Lung (tissue), 17 donors: ENCODE measurements at places on chromosomes 3 and 15. TPM values are rescaled to one million over a fixed set of nuclear protein-coding genes. Genes with fewer than 3 reads are reported as not detected.
A peak's percentile ranks its signal among the peaks of the same experiment; 100 is the strongest.

DNA sequence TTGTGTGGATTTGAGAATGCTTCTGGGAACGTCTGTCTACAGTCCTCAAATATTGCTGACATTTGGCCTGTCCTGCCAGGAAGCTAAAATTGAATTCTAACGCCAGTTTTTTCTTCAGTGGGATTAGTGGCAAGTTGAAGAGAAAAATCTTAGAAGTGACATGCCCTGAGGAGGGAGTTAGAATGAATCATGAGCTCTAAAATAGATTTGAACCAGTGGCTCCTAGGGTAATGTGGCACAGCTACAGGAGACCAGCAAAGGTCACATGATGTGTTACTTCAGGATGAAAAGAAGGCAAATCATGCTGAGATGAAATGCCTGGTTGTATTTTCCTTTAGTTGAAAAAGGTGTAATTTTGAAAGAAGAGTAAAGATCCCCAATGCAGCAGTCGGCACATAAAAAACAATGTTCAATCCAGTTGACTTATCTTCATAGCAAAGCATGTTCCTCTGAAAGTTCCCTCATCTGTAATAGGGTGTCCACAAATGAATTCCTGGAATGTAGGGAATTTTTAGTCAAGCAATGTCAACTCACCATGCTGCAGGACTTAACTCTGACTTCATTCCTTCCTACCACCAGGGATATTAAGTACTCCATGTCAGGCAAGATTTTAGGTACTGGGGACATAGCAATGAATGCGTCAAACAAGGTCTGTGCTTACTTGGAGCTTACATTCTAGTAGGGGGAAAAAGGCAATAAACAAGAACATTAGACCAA, 171.6 kb downstream of the CADPS start:
- DNase-seq, result no peak

The GHSR gene
- not detected for total RNA-seq

DNA sequence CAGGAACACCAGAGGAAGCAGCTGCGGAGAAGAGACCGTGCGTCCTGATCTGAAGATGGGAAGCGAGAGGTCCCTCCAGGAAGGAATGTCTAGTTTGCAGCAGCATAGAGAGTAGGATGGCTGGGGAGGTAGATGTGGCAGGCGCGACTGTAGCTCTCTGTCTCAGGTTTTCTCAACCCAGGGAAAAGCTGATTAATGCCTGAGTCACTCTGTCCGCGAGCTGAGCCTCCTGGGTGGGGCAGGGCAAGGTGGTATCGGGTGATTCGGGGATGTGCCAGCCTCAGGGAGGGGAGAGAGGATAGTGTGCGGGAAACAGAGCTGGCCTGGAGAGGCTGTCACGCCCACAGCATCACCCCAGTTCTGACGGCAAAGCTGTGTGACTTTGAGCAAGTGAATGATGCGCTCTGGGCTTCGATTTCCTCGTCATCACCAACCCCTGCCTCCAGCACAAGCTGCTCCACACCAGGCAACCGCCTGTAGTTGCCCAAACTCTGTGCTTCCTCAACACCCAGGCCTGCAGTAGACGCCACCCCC, 28.4 kb downstream of the CPN2 start:
- no peak for DNase-seq

GRCh38 chr3:54776601-54777000, 151.3 kb downstream of the LRTM1 start:
- DNase-seq, result no peak

The IGSF10 gene
- 62.9 TPM for total RNA-seq

DNA sequence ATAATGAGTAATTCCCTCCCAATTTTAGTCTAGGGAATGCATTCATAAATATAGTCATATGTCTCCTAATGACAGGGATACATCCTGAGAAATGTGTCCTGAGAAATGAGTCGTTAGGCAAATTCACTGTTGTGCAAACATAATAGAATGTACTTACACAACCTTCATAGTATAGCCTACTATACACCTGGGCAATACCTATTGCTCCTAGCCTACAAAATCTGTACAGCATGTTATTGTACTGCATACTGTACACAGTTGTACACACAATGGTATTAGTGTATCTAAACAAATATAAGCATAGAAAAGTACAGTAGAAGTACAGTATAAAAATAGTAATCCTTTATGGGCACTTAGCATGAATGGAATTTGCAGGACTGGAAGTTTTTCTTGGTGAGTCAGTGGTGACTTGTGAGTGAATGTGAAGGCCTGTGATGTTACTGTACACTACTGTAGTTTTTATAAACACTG, 6.6 kb downstream of the DTWD1 start:
- no peak for DNase-seq

The SNX22 gene
- total RNA-seq, result 3.4 TPM

DNA sequence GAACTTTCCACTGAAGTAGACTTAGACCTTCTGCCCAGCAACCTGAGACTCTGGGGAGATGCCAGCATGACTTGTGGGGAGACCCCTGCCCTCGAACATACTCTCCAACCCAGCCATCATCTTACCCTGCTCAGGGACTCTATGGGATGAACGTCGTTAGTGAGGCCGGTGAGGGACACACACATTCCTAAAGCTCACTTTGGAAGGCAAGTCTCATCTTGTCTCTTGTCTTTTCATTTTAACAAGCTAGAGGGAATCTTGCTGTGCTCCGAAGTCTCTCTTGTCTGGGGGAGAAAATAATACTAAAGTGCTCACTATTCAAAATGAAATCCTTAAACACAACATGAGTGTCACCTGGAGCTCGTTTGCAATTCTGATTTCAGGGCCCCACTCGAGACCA, 239.5 kb upstream of the HES1 start:
- DNase-seq, result no peak

- DNase-seq, result no peak
Observed at GRCh38 chr3:122312826-122313225, 12.2 kb upstream of the CSTA start.

- DNase-seq, result no peak
Observed at GRCh38 chr3:188819939-188820338, 351.8 kb upstream of the TPRG1 start.

The C3orf70 gene
- 4.9 TPM for total RNA-seq

DNA sequence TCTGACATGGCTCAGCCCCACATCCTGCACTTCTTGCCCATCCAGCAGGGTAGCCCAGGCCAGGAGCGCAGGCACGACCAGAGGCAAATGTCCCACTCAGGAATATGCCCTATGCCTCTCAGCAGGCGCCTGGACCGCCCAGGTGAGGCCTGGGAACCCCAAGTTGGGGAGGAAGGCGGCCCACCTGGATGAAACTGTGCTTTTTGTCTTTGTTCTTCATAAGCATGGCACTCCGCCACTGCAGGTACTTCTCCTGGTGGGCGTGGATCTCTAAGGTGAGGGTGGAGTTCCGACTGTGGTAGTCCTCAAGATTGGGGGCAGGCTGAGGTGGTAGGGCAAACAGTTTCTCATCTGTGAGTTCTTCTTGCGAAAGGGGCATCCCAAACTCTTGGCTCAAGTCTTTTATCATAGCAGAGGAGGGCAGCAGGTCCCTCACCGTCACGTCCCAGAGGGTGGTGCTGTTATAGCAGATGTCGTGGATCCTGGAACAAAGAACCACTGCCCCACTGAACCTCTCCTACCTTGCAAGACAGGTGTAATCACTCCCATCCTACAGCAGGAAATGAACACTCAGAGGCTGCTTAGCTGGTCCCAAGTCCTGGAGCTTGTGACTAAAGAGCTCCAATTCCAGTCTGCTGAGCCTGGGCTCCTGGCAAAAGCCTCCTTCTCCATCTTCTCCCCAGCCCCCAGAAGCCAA, 53.2 kb downstream of the ACAD9 start:
- DNase-seq, result no peak

The PLS1 gene
- total RNA-seq, result 24.0 TPM

DNA sequence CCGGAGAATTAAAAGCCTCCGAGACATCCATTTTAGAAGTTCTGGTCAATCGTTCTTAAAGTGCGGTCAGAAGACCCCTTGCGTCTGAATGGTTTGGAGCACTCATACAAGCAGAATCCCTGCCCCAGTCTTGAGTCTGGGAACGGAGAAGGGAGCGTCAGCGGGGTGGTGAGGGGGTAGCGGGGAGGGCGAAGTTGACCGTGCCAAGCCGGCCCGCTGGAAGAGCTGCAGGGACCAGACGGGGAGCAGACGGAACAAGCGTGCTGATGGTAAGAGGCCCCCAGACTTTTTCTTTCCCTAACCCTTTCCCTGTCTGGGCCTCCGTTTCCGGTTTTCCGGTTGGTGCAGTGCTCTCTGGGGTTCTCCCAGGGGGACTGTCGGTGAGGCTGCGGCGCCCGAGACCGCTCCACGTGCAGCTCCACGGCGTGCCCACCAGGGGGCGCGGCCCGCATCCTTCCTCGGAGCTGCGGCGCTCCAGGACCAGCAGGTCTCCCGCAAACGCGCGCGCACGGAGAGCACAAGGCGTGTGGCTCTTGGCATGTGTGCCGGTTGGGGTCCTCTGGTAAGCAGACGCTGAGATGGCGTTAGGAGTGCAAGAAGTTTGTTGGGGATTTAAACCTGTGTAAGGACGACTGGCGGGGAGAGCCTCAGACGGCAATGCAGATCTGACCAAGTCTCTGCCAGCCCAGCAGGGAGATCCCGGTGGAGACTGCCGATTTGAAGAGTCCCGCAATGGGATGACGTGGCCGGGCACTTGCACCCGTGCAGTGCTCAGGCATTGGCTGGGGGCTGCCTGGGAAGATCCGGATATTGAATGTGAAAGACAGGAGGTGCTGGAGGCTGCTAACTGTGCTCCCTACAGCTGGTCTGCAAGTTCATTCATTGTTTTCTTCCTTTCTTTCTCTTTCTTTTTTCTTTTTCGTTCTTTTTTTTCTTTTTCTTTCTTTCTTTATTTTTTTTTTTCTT, 19.2 kb upstream of the CORO2B start:
- DNase-seq, result peak; percentile 93

GRCh38 chr15:58574631-58575030, 142.8 kb downstream of the LIPC start:
- no peak for DNase-seq

- DNase-seq, result peak; percentile 66
Observed at GRCh38 chr15:75648156-75649000, 666 bp downstream of the SNX33 start.

- DNase-seq, result no peak
Observed at GRCh38 chr3:191227541-191227940, 28.5 kb downstream of the OSTN start.
